Left lung (tissue), 14 donors: ENCODE measurements at places on chromosomes 11 and 22. TPM values are rescaled to one million over a fixed set of nuclear protein-coding genes. Genes with fewer than 3 reads are reported as not detected.

The BIRC2 gene
- polyA plus RNA-seq, result 79.5 TPM

The C22orf31 gene
- polyA plus RNA-seq, result 1.1 TPM

The C22orf15 gene
- 3.1 TPM for polyA plus RNA-seq

The TBC1D10A gene
- polyA plus RNA-seq, result 15.6 TPM

The HTR3B gene
- 0.11 TPM for polyA plus RNA-seq

The RELT gene
- polyA plus RNA-seq, result 4.5 TPM

The FAT3 gene
- polyA plus RNA-seq, result 61.9 TPM

The MB gene
- 0.27 TPM for polyA plus RNA-seq

The OSBP2 gene
- 15.1 TPM for polyA plus RNA-seq

The OR5B21 gene
- not detected for polyA plus RNA-seq

GRCh38 chr11:61149624-61150615 is 11.3 kb downstream of the VPS37C start:
- DNase-seq, result no peak
- peak overlapping the region; percentile 63 for H3K27ac ChIP-seq
- no peaks in the 10 kb centered on the region for H3K27me3 ChIP-seq
- H3K36me3 ChIP-seq, result no peaks in the 10 kb centered on the region
- H3K4me3 ChIP-seq, result no peak overlapping the region

DNA sequence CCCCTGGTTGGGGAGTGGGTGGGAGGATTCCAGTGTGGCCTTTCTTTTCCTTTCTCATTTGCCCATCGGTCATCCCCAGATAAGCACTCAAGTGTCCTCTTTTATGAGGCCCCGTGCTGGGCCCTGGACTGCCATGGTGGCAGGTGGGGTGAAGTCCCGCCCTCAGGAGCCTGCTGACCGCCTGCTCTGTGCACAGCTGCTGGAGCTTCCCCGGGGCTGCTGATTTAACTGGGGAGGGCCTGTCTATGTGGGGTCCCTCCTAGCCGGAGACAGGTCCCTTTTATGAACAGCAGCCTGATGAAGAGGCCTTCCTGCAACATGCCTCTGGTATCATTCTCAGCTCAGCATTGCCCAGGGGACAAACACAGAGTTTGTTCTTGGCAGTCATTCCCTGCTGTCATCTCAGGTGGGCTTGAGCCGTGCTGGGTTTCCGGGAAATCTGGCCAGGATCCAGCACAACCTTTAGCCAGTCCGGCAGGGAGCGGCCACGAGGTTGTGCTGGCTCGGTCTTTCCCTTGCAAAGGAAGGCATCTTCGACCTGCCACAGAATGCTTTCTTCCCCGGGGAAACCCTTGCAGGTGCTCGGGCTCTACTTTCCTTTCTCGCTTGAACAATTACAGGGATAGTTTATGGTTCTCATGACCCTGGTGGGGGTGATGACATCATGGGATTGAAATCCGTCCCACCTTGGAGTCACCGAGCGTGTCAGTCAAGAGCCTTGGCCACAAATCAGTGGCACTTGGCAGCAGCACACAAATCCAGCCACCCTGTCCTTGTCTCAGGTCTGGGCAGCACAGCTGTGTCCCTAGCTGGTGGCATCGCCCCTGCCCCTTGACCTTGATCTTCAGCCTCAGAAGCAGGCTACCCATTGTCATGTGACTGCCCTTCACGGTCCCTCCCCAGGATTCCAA is 20.1 kb downstream of the ST14 start:
- H3K4me1 ChIP-seq, result peaks cover 56% of the 10 kb centered on the region
- H3K27me3 ChIP-seq, result no peaks in the 10 kb centered on the region
- H3K4me3 ChIP-seq, result no peak overlapping the region
- DNase-seq, result no peak

DNA sequence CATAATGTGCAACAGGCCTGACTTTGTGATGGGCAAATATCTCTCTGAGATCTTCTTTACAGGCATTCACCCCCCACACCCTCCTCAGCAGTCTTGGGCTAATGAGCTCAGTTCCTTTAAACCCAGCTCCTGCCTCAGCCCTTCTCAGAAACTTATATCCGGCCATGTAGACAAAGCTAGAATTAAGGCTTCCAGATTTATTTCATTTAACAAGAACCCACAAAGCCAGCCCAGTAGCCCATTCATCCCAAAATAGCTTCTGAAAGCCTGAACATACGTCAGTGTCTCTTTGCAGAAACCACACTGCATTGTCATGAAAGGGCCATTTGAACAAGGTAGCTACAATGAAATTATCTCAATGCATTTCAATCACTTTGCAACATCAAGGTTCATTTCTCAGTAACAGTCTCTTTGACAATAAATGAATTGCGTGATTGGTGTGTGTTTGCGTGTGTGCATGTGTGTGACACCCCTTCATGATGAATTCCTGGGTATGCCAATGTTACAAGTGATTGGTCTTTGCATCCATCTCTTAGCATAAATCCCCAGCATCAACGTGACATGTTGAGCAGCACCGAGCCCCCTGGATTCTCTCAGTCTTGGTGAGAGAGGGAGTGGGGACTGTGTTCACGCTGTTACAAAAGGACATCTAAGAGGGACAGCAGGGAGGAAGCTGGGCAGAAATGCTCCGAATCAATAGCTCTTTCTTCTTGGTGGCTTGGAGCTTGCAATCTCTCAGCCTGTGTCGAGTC is 299.6 kb downstream of the KIRREL3 start:
- no peaks in the 10 kb centered on the region for H3K4me1 ChIP-seq
- H3K36me3 ChIP-seq, result no peaks in the 10 kb centered on the region
- H3K27ac ChIP-seq, result no peak overlapping the region
- DNase-seq, result no peak
- no peaks in the 10 kb centered on the region for H3K27me3 ChIP-seq

DNA sequence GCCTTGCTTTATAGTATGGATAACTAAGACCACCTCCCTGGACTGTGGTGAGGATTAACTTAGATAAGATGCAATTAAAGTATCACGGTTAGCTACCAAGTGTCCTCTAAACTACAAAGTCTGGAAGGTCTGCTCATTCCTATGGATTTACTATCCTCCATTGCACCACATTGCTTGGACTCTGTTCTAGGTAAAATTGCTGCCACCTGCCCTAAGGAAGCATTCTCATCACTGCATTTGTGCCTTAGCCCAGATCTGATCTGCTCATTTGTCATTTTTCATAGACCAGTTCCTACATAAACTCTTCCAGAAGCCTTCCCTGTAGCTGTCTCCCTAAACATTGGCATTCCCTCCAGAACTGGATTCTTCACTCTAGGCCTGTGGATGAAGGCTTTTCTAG is 380.0 kb downstream of the INSC start:
- H3K4me1 ChIP-seq, result no peaks in the 10 kb centered on the region
- no peak for DNase-seq
- no peak overlapping the region for H3K27ac ChIP-seq
- no peaks in the 10 kb centered on the region for H3K36me3 ChIP-seq
- no peak overlapping the region for H3K4me3 ChIP-seq

DNA sequence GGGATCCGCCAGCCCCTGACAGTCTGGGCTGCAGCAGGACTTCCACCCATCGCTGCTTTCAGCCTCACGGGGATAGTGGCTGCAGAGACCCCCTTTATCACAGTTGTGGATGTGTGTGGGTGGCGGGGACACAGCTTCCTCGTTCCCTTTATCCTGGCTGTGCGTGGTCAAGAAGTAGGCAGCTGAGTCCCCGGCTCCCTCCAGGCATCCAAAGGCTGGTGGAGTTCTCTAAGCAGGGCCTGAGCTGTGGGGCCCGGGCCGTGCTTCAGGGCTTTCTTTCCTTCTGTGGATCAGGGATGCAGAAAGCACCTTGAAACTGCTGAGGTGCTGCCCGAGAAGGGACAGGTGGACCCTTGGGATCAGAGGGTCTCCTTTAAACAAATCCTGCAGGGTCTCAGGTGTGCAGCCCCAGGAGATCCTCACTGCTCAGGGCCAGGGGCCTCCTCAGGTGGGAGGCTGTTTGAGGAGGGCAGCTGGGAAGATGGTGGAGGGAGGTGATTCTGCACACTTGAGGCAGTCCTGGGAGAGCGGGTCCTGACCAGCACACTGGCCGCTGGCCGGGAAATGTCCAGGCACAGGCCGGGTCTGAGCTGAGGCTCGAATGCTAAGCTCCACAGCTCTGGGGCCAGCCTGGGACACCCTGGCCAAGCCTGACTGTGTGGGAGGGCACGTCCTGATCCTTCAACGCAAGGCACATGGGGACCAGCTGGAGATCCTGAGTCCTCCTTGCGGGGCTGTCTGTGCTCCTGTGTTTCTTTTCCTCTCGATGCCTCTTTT is 1024.3 kb downstream of the BRD1 start:
- no peaks in the 10 kb centered on the region for H3K36me3 ChIP-seq
- DNase-seq, result no peak
- no peak overlapping the region for H3K27ac ChIP-seq
- no peaks in the 10 kb centered on the region for H3K4me1 ChIP-seq
- H3K27me3 ChIP-seq, result peaks cover 41% of the 10 kb centered on the region

GRCh38 chr11:104534278-104534677 is 364.0 kb downstream of the CASP12 start:
- no peaks in the 10 kb centered on the region for H3K36me3 ChIP-seq
- no peaks in the 10 kb centered on the region for H3K27me3 ChIP-seq
- H3K4me3 ChIP-seq, result no peak overlapping the region
- DNase-seq, result no peak

DNA sequence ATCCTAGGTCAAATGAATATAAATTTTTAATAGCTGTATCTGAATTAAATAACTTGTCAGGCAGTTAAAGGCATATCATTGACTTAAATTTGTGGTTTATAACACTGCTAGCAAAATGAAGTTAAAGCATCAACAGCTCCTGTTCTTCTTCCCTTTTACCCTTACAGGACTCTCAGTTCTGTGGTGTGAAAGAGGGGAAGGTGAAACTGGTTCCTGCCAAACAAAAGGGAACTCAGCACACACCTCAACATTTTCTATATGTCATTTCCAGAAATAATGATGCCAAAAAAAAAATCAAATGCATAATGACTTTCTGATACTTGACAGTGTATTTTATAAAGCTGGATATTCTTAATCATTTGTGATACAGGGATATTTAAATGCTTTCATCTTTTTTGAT is 21.2 kb downstream of the ARL14EP start:
- no peaks in the 10 kb centered on the region for H3K27me3 ChIP-seq
- no peak for DNase-seq
- no peak overlapping the region for H3K4me3 ChIP-seq
- H3K4me1 ChIP-seq, result no peaks in the 10 kb centered on the region
- no peak overlapping the region for H3K27ac ChIP-seq

GRCh38 chr11:21564833-21565682 is 627.8 kb upstream of the ANO5 start:
- no peaks in the 10 kb centered on the region for H3K36me3 ChIP-seq
- DNase-seq, result no peak
- no peaks in the 10 kb centered on the region for H3K27me3 ChIP-seq
- no peak overlapping the region for H3K4me3 ChIP-seq
- H3K4me1 ChIP-seq, result no peaks in the 10 kb centered on the region
- no peak overlapping the region for H3K27ac ChIP-seq

DNA sequence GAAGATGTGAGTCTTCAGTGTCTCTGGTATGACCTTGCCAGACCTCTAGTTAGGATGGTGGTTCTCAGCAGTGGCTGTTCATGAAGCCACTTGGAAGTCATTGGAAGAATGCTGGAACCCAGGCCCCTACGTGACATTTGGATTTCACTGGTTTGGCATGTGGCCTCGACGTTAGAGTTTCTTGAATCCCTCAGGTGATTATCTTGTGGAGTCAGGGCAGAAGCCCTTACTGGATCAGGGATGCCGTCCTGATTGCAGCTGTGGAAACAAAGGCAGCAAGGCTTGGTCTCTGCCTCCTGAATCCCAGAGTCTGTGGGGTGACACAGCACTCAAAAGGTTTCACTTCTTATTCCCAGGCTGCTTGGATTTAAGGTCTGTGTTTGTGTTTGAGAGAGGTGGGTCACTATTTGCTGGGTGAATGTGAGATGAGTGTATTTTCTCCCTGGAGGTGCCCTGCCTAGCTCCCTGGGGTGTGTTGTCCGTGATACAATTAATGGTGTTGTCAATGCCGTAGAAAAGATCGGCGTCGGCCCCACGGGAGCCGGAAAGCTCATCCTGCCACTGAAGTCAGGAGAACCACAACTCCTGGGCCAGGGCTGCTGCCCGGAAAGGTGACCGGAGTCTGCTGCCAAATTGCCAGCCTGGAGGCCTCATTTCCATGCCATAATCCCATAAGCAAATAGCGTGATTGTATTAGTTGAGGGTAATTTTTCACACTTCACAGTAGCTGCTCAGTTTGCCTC is 939.0 kb downstream of the BRD1 start:
- DNase-seq, result peak; percentile 52
- H3K36me3 ChIP-seq, result no peaks in the 10 kb centered on the region
- H3K27me3 ChIP-seq, result no peaks in the 10 kb centered on the region
- H3K4me3 ChIP-seq, result no peak overlapping the region
- no peak overlapping the region for H3K27ac ChIP-seq
- H3K4me1 ChIP-seq, result no peaks in the 10 kb centered on the region

GRCh38 chr11:18727479-18728236 is 1.7 kb upstream of the IGSF22 start:
- H3K4me1 ChIP-seq, result no peaks in the 10 kb centered on the region
- H3K27me3 ChIP-seq, result no peaks in the 10 kb centered on the region
- peak; percentile 56 for DNase-seq
- H3K27ac ChIP-seq, result no peak overlapping the region
- no peak overlapping the region for H3K4me3 ChIP-seq
- H3K36me3 ChIP-seq, result no peaks in the 10 kb centered on the region

DNA sequence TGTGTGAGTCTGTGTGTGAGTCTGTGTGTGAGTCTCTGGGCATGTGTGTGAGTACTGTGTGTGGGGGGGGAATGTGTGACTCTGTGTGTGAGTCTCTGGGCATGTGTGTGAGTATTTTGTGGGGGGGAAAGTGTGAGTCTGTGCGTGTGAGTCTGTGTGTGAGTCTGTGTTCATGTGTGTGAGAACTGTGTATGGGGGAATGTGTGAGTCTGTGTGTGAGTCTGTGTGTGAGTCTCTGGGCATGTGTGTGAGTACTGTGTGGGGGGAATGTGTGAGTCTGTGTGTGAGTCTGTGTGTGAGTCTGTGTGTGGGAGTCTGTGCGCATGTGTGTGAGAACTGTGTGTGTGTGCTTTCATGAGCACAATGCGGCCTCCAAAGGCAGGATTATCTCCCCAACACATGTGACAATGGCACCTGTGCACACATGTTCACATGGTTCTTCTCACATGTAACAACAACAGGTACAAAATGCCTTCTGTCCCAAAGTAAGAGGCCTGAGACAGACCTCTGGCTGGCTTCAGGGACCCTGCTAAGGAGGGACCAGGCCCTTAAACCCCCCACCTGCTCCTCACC is 1.6 kb downstream of the CD5 start:
- H3K4me3 ChIP-seq, result no peak overlapping the region
- no peaks in the 10 kb centered on the region for H3K27me3 ChIP-seq
- H3K36me3 ChIP-seq, result no peaks in the 10 kb centered on the region
- no peak overlapping the region for H3K27ac ChIP-seq
- H3K4me1 ChIP-seq, result no peaks in the 10 kb centered on the region
- no peak for DNase-seq

GRCh38 chr11:126680700-126681099 is 319.9 kb downstream of the KIRREL3 start:
- H3K4me3 ChIP-seq, result no peak overlapping the region
- H3K36me3 ChIP-seq, result no peaks in the 10 kb centered on the region
- no peak for DNase-seq
- no peaks in the 10 kb centered on the region for H3K4me1 ChIP-seq

- H3K27me3 ChIP-seq, result no peaks in the 10 kb centered on the region
- no peaks in the 10 kb centered on the region for H3K36me3 ChIP-seq
- H3K4me3 ChIP-seq, result no peak overlapping the region
- no peak overlapping the region for H3K27ac ChIP-seq
- no peaks in the 10 kb centered on the region for H3K4me1 ChIP-seq
Measured at GRCh38 chr11:36041988-36042611, 98.2 kb downstream of the LDLRAD3 start.
